ENCODE measurements at places on chromosomes 5 and 9.

- DNase-seq: no peak
Observed at GRCh38 chr5:41482173-41482572, 28.2 kb downstream of the PLCXD3 start.

DNA sequence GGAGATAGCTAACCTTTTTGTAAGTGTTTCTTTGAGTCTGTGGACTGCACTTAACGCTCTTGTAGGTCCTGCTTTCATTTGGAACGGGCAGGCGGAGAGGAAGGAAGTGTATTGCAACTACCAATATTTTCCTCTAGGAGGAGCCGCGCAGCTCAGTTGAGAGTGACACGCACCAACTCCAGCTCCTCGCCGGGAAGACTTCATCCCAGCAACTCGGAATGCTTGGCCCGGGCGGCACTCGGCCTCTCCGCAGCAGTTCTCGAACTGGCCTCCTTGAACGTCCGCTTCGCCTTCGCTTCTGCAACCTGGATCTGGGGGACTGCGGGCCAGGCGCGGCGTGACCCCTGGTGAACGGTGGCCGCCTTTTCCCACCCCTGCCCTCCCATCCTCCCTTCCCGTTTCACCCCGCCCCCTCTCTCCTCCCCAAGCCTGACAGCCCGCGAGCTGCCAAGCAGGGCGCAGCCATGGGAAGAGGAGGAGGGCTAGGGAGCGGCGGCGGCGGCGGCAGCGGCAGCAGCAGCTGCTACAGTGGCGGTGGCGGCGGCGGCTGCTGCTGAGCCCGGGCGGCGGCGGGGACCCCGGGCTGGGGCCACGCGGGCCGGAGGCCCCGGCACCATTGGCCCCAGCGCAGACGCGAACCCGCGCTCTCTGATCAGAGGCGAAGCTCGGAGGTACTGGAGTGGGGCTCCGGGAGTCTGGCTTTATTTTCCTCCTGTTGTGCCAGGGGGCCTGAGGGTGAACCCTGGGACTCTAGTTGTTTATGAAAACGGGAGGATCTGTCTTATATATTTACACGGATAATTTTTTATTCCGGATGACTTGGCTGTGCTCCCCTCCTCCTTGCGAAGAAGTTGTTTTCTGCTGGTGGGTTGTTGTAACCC, at the start of gene GHR:
Gene GHR (plus strand): TSS at position 155 of the 881 bp plus-strand sequence. CDS start 142,436 bp downstream, outside the sequence.
- DNase-seq: no peak

DNA sequence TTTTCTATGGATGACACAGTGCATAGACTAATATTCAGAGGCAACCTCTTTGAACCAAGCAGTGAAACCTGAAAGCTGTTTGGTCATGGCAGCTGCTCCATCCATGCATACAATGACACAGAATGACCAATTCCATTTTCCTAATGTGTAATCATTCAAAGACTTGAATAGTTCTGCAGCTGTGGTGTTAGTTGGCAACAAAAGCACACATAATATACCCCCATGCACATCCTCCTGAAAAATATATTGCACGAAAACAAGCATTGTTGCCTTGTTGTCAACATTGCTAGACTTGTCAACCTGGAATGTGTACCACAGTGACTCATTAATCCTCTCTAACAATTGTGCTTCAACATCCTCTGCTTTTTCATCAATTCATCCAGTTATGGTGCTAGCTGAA, 71.0 kb upstream of the SEMA6A start:
- DNase-seq: no peak

DNA sequence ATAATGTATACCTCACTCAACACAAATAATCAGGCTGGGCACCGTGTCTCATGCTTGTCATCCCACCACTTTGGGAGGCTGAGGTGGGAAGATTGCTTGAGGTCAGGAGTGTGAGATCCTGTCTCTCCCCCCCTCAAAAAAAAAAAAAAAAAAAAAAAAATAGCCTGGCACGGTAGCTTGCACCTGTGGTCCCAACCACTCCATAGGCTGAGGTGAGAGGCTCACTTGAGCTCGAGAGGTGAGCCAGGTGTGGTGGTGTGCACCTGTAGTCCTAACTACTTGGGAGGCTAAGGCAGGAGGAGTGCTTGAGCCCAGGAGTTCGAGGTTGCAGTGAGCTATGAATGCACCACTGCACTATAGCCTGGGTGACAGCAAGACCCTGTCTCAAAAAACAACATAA, 9.6 kb upstream of the ETF1 start:
- no peak for DNase-seq

DNA sequence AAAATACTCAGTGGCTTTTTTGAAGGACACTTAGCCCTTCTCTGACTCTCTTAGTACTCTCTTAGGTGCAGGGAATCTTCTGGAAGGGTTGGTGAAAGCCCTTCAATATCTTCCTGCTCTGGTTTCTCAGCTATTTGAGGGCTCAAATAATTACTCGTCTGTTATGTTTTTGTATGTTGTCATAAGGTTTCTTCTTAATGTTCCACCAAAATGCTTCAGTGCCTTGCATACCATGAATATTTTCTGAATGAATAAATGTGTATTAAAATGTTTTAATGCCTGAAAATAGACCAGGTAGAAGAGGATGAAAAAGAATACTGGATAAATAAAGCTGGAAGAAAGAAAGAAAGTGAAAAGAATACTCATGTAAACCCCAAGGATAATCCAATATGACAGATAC, 124.3 kb downstream of the STK32A start:
- DNase-seq: no peak

DNA sequence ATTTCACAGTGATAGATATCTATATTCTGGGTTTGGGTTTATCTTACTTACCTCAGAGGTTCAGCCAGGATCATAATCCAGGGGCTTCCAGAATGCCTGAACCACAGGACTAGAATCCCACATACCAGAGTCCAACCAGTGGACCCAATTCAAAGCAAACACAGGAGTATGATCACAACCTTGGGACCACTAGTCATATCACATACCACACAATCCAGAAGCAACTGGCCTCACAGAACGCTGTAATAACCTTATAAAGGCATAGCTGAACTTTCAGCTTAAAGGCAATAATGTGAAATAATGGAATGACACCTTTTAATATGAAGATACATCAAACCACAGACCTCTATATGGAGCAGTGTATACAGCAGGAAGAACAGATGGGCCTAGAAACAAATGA, 25.3 kb downstream of the RAPGEF6 start:
- DNase-seq: no peak

DNA sequence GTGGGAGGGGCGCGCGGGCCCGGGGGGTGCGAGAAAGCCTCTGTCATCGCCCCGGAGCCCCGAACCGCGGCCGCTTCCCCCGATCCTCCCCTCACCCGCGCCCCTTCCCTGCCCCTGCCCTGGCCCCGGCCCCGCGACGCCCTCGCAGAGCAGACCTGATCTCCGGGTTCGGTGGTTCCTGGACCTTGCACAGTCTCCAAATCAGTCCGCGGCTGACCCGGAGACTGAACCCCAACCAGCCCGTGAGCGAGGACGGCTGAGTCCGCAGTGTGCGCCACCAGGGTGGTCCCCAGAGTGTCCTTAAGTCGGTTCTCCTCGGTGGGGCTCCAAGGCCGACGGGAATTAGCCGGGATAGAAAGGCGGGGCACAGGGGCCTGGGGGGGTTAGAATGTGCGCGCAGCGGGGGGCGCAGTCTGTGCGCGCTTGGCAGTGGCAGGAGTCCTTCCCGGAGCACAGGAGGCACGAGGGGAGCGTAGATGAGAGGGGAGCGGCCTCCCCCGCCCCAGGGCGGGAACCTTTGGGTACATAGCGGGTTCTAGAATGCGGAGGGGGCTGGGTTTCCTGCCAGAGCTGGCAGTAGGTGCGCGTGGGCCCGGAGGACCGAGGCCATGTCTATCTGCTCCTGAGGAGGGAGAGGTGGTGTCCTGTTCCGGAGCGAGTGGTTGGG, 779 bp downstream of the PKN3 start:
- no peak for DNase-seq

- DNase-seq: no peak
Observed at GRCh38 chr5:141771031-141771430, 89.0 kb upstream of the ARAP3 start.

DNA sequence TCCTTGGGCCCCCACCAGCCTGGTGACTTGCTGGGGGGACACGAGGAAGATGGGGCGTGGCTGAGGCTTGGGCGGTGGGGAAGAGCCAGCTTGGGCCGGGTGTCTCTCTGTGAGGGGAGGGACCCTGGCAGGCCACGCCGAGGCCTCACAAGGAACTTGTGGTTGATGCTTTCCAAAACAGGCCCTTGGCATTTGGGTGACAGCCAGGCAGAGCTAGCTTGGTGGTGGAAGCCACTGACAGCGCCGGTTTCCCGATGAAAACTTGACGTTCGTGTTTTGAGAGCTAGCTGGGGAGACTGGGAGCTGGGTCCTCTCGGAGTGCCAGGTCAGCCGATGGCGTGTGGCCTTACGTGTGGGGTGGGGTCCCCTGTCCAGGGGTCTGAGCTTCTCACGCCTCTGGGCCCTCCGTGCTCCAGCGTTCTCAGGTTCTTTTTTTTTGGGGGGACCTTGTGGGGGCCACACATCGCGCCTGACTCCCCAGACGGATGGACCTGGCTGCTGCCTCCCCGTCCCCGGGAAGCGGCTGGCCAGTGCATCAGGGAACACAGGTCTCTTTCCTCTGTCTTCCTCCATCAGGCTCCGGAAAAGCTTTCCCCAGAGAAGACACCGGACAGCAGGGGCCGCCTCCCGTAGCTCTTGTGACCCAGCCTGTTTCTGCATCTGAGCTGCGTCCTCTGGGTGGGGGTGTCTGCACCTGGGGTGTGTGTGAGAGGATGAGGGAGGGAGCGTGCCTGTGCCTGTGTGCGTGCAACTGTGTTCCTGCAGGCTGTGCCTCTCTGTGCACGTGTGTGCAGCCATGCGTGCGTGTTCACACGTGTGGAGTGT, 129.3 kb upstream of the LPCAT1 start:
- DNase-seq: no peak

GRCh38 chr9:134486596-134486995, 155.0 kb upstream of the COL5A1 start:
- DNase-seq: no peak

DNA sequence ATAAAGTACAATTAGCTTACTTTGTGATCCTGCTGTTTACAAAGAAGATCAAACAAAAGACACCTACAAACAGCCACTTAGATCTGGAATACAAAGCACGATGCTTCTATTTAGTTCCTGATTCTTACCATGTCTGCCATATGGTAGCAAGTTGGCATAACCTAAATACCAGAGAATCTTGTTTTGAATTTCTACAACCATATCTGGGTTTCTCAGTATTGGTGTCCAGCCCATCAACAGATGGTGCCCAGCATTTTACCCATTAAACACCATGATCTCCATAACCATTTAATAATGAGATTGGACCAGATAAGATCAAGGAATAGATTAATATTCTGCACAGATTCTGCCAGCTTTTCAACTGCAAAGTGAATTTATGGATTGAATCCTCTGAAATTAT, 29.8 kb downstream of the SLC24A2 start:
- DNase-seq: no peak

- no peak for DNase-seq
Observed at GRCh38 chr5:14123974-14124482, 19.1 kb upstream of the TRIO start.

DNA sequence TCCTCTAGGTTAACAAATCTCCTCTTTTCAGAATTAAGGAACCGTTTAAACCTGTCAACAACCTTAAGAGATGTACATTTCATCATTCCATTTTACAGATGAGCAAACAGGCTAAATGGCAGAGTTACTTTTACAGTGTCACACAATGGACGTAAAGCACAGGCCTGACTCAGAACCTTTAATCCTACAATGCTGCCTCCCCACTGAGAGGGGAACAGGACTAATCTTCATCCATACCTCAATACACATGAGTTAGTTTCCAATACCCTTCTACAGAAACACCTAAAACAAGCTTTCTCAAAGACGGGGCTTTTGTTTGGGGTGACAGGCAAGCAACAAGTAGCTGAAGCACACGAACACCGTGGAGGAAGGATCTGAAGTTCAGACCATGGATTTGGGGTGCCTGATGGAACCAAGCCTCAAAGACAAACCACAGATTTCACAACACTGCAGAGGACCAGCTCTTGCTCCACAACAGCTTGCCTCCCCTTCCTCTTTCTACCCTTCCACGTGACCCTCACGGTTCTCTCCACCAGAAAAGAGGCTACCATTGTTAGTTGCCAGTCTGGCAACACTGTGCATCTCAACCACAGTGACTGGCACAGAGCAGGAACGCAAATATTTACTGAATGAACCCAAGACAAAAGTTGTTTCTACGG, 1.8 kb downstream of the RNF130 start:
- DNase-seq: no peak

DNA sequence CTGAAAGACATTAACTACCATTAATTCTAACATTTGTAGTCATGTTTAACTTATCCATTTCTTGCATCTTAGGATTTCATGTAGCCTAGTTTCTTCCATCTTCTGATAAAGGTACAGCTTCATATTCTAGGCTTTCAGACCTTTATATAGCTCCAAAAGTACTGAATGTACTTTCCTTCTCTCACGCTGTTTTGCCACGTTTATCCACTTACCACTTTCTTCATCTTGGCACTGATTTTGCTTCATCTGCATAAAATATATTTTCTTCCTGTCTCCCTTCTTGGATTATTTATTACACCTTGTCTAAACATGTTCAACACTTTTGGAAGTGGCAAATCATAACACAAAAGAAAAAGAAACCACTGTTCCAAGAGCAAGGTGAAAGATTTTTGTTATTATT, 553.8 kb downstream of the DTWD2 start:
- no peak for DNase-seq

DNA sequence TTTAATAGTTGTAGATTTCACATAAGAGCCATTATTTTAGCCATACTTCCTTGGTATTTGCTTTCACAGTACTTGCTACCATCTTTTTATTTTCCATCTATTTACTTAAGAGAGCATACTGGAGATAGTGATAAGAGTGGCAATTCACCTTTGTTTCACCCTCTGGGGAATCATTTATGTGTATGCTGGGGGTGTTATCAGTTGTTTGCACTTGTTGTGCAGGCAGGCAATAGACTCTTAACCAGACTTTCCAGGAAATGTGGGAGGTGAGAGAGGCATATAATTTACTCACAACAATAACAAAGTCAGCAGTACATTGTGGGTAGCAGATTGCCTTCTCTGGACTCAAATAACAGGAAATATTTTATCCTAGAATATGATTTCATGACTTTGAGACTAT, 1018.3 kb downstream of the CDH12 start:
- no peak for DNase-seq

DNA sequence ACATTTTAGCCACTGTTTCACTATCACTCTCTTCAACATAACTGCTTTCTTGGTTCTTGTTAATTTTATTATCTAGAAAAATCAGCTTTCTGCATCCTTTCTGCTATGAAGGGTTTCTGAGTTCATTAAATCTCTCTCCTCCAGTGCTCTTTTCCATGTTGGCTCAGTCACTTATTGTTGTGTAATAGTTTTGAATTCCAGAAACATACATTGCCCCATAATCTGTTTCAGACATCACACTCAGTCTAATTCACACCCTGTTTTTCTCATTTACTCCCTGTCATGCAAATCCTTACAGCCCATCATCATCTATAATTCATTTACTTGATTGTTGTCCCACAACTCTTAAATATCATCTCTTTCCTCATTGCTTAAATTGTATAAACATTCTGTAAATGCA, 176.1 kb upstream of the CDH12 start:
- DNase-seq: no peak

DNA sequence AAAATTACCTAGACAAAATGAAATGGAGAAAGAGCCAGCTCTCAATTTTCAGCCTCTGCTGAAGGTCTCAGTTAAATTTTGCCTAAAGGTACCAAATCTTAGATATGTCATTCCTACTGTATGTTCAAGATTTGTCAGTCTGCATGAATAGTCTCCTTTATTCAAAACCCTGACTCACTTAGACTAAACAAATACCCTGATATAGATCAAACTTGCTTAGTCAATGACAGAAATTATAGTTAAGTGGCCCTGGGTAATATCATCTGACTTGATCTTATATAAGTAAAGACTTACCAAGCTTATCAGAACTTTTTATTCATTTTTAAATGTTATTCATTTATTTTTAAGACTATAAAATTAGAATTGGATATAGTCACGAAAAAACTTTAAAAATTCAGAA, 12.2 kb downstream of the MEGF9 start:
- DNase-seq: no peak

All from stimulated activated CD4-positive, alpha-beta T cell treated with anti-CD3 and anti-CD28 coated beads, TNF-alpha, amount 100 ng/mL, for 4 hours (primary cell).